Endodermal cell (in vitro differentiated cells): ENCODE measurements at places on chromosomes 6 and 20. TPM values are rescaled to one million over a fixed set of nuclear protein-coding genes. Genes with fewer than 3 reads are reported as not detected.
A peak's percentile ranks its signal among the peaks of the same experiment; 100 is the strongest.

Gene ULBP2
- 0.20 and 0.45 TPM in 2 replicates for total RNA-seq

Gene BEND6
- total RNA-seq: 0.70 to 1.3 TPM (median 0.95 TPM) in 3 replicates

Gene DUSP15
- total RNA-seq: 7.2 to 38.2 TPM (median 7.3 TPM) in 3 replicates

Gene C20orf202
- not detected in 3 replicates for total RNA-seq

Gene FAM83B
- 13.9 and 14.9 TPM in 2 replicates for total RNA-seq

DNA sequence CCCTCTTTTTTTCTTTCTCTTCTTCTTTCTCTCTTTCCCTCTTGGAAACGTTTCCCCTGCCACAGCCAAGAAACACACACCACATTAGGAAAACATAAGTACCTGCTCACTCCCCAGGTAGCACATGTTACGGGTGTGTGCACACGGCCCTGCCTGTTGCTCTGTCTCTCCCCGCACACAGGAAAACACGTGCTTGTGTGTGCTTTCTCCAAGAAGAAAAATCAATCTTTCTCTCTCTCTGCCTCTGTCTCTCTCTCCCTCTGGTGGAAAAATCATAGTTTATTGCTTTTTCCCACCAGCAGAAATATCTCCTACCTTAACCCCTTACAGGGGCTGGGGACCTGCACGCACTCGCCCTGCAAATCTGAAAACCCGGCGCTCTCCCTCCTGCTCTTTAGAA is 102.3 kb downstream of the EDN3 start:
- no peak for DNase-seq

DNA sequence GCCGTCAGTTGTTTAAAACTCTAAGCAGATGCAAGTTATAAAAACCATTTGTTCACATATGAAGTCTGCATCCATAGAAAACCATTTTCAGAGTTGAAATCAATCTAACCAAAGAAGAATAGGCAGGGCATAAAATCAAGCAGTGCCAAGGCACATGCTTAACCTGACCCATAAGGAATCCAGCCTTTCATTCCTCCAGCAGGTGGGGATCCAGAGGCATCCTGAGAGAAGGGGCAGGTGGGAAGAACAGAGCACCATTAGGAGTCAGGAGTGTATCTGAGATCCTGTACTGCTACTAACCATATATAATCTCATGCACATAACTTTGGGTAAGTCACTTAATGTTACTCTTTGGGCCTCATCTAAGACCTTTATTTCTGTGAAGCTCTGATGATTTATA is 29.4 kb upstream of the FOXO3 start:
- DNase-seq: peak; percentile 62

DNA sequence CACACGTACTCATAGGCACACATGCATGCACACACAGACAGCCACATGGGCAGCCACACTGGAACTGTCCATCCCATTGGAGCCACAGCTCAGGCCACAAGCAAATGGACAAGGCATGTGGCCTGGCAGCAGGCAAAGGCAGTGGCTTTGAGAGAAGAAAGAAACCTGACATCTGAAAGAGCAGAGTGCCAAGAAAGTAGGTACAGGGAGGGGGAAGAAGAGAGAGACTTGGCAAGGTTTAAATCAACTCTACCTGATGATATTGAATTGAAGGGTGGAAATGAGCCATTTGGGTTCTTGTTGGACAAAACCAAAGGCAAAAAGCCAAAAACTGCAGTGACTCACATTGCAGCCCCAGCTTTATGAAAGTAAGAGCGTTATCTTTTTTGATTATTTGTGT is 142.7 kb downstream of the PCSK2 start:
- no peak for DNase-seq

GRCh38 chr20:391041-391711 is 10.6 kb downstream of the TRIB3 start:
- no peak for DNase-seq

- DNase-seq: no peak
Measured at GRCh38 chr6:168026925-168027324, 29.5 kb downstream of the KIF25 start.

GRCh38 chr6:16730738-16731477 is 30.4 kb downstream of the ATXN1 start:
- DNase-seq: no peak

GRCh38 chr20:4156411-4156810 is 141.1 kb upstream of the RNF24 start:
- DNase-seq: no peak

DNA sequence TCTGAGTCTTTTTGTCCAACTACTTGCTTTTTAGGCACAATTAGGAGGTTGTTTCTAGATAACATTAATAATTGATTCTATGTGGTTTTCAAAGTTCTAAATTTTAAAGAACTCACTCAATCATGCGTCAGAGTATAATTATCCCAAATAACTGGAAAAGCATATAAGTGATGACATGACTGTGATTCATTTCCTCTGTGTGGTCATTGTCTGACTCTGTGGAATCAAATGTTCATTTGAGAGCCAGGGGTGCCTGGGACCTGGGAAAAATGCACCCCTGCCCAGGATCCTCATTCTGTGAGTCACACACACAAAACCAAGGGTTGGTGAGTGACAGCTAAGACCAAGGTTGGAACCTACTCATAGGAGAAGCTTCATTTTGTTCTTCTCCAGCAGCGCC is 127.1 kb upstream of the MLIP start:
- DNase-seq: no peak

DNA sequence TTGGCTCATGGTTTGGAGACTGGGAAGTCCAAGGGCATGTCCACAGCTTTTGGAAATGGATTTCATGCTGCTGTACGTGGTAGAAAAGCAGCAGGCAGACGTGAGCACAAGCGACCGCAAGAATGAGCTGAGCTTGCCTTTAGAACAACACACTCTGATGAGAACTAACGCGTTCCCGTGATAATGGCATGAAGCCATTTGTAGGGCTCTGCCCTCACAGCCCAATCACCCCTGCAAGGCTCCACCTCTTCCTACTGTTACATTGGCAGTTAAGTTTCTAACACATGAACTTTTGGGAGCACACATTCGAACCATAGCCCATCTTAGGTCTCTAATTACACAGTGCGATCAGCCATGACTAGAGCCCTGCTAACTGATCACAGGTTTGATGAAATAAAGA is 107.5 kb upstream of the TMEM170B start:
- DNase-seq: no peak
